Hematopoietic multipotent progenitor cell treated with erythropoietin and hydrocortisone succinate and interleukin-3 and kit ligand, for 4 days (in vitro differentiated cells): ENCODE measurements at places on chromosomes 1 and 21.

DNA sequence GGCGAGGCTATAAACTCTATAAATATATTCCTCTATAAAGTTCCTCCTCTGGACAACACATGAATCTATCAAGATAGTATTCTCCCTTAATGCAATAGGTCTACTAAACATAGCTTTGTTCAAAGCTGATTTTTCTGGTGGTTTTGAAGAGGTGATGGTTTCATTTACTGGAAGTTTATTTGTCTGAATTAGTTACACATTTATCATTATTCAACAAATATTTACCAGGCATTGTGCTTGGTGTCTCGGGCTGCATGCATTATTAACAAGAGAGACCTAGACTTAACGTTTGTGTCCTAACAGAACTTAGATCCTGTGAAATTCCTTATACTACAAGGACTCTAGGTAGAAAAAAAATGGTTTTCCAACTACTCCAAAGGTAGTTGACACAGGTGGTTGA lies 511.4 kb upstream of the B3GALT2 start:
- no peak for DNase-seq

- DNase-seq: peak; percentile 49
Measured at GRCh38 chr1:62628506-62628905, 31.2 kb downstream of the ANGPTL3 start.

- DNase-seq: no peak
Measured at GRCh38 chr1:10918531-10918930, 93.9 kb upstream of the TARDBP start.

DNA sequence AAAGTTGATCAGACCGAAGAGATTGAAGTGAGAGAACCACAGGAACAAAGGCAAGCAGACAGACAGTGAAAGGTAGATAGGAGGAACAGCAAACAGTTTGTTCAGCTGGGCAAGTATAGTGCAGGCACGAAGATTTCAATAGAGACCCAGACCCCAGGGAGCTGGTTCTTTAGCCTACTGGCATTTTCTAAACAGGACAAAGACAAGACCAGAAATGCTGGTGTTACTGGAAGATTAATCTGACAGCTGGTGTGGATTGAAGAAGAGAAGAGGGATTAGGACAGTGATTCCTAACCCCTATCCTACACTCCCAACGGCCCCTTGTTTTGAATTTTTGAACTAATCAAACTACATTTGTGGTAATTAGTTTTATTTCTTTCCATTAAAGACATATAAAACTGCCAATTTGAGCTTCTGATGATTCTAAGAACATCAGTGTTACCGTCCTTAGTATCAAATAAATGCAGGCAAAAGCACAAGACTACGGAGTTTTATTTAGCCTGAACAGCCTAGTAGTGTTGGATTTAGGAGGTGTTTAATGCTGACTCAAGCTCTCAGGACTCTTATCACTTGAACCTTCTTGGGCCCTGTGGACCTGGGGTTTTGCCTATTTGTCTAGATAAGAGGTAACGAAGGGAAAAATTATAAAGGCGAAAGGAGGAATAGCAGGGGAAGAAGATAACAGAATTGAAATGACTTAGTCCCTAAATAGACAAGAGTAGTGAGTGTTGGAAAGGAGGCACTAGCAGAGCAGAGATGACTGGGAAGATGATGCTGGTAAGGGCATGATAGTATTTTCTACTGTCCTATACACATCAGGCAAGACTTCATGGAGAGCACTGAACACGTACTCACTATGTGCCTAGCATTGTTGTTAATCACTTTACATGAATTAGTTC lies 2.0 kb downstream of the NPL start:
- peak; percentile 93 for DNase-seq
